ENCODE measurements at places on chromosomes 5 and 9.

- DNase-seq: no peak
Observed at GRCh38 chr5:118430076-118430475, 558.3 kb downstream of the DTWD2 start.

GRCh38 chr9:35758475-35759050 lies 4.5 kb upstream of the MSMP start:
- no peak for DNase-seq

DNA sequence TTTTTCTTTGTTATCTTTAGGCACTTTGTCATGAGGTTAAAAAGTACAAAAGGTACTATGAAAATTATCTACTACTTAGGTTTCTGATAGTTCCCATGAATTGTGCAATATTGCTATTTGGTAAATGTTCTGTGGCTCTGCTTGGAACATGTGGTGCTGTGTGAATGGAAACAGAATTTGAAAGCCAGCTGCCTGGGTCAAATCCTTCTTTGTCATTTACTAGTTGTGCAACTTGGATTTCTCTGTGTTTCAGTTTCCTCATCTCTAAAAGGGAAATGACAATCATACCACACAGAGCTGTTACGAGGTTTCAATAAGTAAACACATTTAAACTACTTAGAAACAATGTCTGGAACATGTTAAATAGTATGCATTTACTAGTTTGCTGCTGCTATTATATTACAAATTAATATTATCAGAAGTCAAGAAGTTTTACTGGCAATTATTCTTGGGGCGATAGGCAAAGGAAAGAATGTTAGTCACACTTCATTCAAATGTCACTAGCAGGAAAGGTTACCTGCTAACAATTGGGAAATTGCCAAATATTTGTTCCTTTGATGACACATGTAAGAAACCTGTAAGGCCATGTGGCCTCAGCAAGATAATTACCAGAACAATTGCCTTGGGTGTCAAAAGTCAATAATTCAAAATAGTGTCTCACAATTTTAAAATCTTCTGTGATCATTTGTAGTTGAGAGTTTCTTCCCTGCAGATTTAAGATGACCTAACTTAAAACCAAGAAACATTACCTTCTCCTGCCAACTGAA lies 184.8 kb downstream of the KIAA0825 start:
- no peak for DNase-seq

DNA sequence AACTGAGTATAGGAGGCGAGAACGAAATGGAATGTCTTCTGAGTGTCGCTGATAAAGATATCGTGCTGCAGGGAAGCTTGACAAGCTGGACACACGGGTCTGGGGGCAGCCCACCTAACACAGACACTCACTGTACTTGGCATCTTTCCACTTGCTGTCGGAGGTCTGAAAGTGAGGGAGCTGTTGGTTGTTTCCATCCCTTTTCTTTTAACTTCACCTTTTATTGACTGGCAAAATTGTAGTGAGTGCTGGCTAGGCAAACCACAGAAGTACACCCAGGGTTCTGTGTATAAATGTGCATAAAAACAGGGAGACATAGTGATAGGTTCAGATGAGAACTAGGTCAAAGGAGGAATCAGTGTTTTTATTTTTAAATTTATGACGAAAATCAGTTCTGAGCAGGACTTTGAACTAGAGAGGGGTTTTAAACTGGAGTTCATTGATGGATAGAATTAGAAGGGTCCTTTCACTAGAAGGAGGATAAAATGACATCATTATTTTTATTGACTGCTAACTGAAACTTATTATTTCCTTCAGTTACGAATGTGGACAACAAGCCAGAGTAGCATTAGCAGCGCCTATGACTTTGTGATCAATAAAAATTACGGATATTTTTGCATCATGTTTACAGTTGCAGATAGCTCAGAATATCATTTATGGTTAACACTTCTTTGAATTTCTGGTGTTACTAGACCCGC lies 817 bp downstream of the GAPVD1 start:
- no peak for DNase-seq

DNA sequence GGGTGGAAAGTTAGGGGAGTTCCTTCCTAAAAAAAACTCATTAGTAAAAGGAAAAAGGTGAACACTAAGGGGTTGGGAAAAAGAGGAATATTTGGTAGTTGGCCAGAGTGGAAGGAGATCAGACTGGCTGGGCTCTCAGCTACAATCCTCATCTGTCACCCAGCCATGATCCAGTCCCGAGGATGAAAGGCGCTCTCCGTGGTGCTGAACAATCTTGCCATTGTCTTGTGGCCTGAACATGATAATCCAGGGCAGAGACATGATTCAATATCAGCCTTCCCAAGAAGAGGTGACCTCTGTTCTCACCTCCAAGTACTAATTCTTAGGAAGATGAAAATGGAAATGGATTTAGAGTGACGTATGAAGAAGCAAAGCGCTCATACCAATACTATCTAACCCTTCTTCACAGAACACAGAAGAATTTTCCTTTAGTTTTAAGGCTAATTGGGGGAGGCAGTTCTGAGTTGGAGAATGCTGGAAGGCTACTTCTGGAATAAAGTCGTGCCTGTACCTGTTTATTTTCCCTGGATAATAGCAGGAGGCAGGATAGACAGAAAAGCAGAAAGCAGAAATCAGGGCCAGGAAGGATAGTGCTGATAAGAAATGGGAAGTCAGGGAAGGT lies 36.6 kb upstream of the MYORG start:
- DNase-seq: no peak

All from activated T-cell treated with anti-CD3 and anti-CD28 coated beads for 4 hours (primary cell).